Astrocyte (in vitro differentiated cells and primary cell): ENCODE measurements at places on chromosomes 1 and 21. TPM values are rescaled to one million over a fixed set of nuclear protein-coding genes. Genes with fewer than 3 reads are reported as not detected.

GRCh38 chr1:206103979-206104378 is 13.2 kb downstream of the AVPR1B start:
- no peaks in the 10 kb centered on the region for H3K4me1 ChIP-seq
- no peak overlapping the region for H3K4me3 ChIP-seq
- H3K27ac ChIP-seq, result no peak overlapping the region
- H3K36me3 ChIP-seq, result no peaks in the 10 kb centered on the region
- peaks cover 20% of the 10 kb centered on the region for H3K27me3 ChIP-seq

Gene KCNT2
- 4.8 and 5.9 TPM in 2 replicates for total RNA-seq

DNA sequence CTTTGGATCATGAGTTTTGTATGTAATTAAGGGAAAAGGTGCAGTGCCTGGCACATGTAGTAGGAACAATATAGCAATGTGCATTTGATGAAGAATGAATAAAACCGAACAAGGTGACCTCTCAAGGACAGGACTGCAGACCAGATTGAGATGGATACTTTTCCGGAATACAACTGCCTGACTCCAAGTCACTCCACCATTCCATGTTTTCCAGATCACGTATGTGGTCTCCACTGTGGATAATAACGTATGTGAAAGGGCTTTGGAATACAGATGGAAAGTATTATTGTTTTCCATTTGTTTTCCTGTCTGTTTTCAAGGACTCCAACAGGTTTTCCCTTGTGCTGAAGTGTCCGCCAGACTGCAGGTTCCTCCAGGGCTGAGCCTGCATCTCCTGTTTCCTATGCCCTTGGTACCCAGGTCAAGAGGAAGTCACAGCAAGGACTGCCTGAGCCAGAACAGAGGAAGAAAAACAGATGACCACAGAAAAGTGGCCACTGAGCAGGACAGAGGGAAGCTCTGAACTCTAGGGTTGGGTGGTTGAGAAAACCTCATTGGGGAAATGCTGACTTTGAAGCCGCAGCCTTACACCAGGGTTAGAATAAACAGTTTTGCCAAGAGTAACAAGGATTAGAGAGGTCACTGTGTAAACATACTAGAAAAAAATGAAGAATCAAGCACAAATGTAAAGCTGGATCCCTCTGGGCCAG is 4.0 kb downstream of the CFAP45 start:
- H3K27me3 ChIP-seq, result no peaks in the 10 kb centered on the region
- H3K27ac ChIP-seq, result no peak overlapping the region

Gene IQCC
- total RNA-seq, result 0.87 and 1.0 TPM in 2 replicates

GRCh38 chr1:22847709-22848108 is 125.0 kb downstream of the LACTBL1 start:
- no peaks in the 10 kb centered on the region for H3K36me3 ChIP-seq
- no peak overlapping the region for H3K27ac ChIP-seq
- DNase-seq, result no peak
